IPS DF 6.9 (cell line): ENCODE measurements at places on chromosomes 1 and 21.

- no peak for DNase-seq
These were observed 62.6 kb upstream of the CD1D start for GRCh38 chr1:158117854-158118704.

DNA sequence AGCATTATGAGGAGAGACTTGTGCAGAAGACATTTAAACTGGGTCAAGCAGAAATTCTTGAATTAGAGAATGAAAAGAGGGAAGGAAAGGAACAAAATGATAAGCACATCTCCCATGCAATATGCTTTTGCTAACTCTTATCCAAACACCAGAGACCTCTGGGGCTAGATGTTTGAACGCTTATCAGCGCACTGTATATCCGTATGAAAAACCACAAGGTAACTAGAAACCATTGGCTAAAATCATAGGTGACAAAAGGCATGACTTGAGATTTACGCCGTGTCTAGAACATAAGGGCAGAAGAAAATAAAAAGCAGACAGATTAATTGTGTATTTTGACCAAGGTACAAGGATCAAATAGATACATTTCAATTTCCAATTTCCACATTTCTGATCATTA is 38.0 kb upstream of the TIAM1 start:
- no peak for DNase-seq

- peak; percentile 2 for DNase-seq
These were observed 104.8 kb upstream of the GRIK1 start for GRCh38 chr21:30044447-30045064.

DNA sequence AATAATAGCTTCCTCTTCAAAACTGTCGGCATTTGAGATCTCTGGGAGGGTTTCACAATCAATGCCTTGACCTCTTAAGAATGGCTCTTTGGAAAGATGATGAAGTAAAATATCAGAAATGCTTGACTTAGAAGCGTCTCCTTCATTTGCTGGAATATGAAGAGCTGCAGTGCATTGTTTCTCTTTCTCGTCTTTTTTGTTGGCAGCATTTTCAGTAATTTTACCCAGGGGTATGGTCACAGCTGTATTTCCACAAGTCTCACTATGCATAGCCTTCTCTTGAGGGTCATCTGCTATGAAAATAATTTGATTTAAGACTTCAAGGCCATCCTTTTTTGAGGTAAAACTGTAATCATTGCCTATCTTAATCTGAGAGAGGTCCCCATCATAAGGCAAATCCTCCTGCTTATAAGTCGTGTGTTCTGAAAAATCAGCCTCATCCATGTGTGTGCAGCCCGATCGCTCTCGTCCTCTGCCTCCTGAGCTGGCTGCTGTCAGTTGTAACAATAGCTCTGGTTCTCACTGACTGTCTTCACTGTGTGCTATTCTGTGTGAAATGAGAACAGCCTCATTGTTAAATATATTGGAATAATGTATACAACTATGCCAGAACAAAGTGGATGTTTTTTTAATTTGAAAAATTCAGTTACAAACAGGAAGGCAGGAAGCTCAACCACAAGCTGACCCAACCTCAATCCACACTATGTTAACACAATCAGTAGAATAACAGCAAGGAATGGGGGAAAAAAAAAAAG is 4.5 kb downstream of the AKNAD1 start:
- DNase-seq, result no peak

DNA sequence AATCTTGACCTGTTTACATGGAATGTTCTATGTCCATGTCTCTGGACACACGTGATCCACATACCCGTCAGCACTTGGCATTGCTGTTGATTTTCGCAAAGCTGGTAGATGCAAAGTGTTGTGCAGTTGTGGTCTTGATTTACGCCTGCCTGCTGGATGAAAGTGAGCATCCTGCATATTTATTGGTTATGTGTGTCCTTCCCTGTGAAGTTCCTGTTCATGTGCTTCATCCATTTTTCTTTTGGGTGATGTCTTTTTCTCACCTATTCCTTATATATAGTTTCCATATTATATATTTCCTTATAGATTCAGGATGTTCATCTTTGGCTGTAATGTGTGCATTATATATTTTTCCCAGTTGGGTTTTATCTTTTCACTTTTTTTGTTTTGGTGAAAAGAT is 6.5 kb downstream of the AGPAT3 start:
- no peak for DNase-seq

DNA sequence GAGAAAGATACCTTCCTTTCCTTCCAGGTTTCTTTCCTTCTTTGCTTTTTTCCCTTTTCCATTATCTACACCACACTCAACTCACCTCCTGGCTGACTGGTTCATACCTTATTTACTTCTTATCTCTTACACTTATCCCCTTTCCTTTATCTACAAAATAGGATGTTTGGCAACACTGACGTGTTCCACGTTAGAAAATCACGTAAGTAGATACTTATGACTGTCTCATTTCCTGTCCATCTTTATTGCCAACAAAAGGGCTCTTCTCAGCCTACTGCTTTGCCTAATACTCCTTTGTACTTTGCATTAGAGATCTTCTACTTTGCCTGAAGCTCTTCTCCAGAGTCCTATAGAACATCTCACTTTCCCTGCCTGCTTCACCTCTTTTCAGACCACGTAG is 25.1 kb downstream of the SYNJ1 start:
- DNase-seq, result no peak

DNA sequence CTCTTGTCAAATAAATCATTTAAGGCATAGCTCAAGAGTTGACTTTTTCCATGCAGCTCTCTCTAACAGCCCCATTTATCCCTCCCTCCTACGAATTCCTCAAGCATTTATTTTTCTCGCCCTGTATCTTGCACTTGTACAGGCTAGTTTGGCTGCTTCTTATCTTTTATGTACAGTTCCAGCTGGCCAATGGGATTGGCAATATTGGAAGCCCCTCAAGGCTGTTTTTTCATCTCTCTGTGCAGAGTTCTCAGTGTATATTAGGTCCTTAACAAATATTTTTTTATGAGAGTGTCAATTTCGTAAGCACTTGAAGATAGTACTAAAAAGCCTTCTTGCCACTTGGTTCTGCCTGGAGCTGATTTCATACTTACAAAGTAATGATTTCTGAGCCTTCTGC is 356.0 kb downstream of the ST6GALNAC3 start:
- no peak for DNase-seq

DNA sequence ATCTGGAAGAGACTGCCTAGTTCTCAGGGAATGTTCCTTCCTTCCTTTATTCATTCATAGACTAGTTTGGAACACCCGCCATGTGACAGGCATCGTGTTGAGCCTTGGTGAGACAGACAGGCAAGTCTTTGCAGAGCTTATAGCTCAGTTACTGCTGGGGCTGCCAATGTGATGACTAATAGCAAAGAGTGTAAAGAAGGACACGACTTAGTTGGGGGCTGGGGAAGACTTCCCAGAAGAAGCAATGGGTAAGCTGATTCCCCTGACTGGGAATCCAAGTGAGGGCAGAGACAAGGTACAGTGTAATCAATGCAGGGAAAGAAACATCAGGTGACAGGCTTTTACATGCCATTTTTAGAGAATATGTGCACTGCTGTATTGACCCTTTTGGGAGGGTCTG is 51.2 kb downstream of the TENT5C start:
- DNase-seq, result no peak

DNA sequence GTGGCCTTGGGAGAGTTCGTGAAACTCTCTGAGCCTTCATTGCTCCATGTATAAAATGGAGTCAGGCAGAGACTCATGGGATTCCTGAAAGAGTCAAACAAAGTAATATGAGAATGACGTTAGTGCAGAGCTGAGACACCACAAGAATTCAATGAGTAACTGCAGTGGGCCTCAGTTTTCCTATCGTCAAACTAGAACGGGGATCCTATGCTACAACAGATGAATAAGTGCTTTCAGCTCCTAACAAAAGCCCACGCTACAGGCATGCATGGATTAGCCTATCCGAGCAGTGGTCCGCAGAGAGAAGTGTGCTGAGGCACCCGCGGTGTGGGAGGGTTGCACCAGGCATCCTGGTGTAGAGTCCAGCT is 124.7 kb downstream of the SYF2 start:
- no peak for DNase-seq

DNA sequence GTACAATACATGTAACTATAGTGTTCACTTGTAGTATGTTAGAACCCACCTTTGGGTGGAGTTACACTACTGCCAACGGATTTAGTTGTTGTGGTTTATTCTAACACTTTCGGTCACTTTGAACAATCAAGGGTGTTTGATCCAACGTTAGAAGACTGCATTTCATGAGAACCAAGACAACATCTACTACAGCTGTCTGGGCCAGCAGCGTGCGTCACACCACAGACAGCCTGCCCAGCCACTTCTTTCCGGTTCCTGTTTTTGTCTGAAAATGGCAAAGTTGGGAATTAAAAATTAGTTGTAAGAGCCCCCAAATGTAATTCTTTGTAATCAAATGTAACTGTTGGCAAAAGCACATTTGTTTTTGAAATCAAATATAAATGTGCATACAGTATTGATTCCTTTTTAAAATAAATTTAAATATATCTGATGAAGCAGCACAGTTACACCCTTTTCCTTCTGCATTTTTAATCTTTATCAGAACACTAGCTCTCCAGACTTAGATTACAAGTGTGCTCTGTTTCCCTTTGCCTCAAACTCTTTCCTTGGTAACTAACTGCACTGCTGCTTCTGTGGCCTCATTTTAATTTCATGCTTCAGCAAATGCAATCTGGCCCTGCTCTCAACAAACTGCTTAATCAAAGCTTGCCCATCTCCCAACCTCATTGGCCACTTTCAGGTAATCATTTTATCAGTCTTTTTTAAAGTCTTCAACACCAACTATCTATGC is 86.6 kb upstream of the DPH5 start:
- DNase-seq, result no peak

- DNase-seq, result no peak
These were observed 28.9 kb downstream of the S100A6 start for GRCh38 chr1:153506831-153507413.

DNA sequence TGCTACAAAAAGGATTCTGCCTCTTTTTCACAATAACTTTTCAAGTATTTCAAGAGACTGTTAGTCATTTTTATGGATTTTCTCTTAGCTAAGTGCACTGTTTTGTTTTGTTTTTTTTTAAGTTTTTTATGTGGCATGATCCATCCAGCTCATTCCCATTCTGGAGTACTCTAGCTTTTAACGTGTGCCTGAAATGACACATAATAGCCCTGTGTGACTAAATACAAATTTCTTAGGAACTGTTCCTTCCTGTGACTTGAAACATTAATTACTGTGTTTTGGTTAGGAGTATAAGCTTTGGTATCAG is 143.9 kb downstream of the HS2ST1 start:
- DNase-seq, result no peak

DNA sequence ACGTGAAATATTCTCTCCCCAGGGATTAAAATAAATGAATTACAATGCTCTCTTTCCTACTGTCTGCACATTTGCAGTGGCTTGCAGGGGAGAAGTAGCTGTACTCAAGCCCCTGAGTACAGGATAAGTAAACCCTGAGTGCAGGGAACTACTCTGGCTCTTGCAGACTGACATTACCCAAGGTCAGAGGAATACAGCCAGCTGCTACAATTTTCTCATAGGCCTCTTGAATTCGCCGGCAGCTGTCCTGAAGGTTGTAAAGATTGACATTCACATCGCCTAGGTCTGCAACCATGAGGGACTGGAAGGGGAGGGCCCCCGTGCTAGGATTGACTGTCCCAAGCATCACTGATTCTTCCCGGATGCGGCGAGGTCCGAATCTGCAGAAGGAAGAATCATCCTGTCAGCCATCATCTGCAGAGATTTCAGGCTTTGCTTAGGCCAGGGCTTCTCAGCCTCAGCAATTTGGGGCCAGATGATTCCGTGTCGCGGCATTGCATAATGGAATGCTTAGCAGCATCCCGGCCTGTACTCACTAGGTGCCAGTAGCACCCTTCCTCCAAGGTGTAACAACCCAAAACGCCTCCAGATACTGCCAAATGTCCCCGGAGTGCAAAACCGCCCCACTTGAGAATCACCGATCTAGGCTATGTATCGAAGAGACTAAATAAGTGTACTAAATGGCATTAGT is 1.7 kb downstream of the AGMAT start:
- no peak for DNase-seq

GRCh38 chr1:53736290-53736689 is 2.7 kb downstream of the GLIS1 start:
- no peak for DNase-seq

DNA sequence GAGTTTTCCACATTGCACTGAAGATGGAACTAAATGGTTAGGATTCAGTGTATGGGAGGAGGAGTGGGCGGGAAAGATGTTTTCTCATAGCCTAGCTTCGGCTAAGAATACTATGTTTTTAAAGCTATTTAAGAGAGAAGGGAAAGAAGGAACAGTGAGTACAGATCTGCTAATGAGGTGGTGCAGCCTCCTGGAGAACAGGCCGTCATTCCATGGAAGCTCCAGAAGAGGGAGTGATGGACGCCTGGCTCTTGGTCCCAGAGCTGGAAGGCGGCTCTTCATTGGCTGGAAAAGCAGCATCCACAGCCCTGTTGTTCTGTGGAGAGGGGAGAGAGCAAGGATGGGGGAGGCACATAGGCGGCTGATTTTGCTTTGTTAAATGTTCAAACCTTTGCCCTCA is 6.9 kb downstream of the CAMK1G start:
- no peak for DNase-seq

GRCh38 chr1:17059391-17060305 is 5.8 kb upstream of the SDHB start:
- peak; percentile 70 for DNase-seq

GRCh38 chr1:109827466-109827865 is 63.7 kb upstream of the EPS8L3 start:
- DNase-seq, result no peak

DNA sequence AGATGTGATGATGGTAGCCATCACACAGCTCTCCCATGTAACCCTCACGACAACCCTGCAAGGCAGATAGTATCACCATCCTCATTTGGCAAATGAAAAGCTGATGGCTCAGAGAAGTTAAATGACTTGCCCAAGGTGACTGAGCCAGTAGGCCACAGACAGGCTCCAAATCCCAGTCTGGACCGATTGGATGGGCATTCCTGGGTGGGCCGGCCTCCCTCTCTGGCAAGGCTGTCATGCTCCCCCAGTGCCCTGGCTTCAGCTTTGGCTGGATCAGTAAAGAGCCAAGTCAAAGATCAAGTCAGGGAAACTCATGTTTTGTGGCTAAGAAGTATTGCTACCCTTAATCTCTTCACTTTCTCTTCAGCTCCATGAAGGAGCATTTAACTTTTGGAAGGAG is 41.2 kb downstream of the CDCP2 start:
- no peak for DNase-seq

GRCh38 chr1:14090062-14090461 is 390.1 kb downstream of the PRDM2 start:
- DNase-seq, result no peak
